Fibroblast of upper back skin (primary cell): ENCODE measurements at places on chromosomes 7 and 10.

DNA sequence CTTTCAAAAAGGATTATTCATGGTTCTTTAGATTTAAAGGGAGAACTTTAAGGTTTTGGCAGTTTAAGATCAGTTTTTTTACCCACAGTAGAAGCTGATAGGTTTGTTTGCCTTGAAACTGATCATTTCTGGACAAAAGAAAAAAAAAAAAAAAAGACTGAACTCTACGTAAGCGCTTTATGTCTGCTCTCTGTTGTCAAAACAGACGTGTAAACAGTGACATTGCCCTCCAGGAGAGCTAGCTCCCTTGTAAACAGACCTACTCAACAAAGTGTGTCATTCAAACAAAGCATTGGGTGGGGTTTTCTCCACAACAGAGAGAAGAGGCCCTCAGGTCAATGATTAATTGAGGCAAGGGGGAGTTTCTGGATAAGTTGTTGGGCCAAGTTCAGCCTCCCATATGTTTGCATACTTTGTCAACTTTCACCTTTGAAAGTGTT is 568.1 kb upstream of the LRRN3 start:
- DNase-seq, result no peak

GRCh38 chr7:93014410-93014809 is 103.4 kb downstream of the SAMD9 start:
- DNase-seq, result no peak

GRCh38 chr7:107180378-107180777 is 11.6 kb downstream of the HBP1 start:
- peak; percentile 87 for DNase-seq

DNA sequence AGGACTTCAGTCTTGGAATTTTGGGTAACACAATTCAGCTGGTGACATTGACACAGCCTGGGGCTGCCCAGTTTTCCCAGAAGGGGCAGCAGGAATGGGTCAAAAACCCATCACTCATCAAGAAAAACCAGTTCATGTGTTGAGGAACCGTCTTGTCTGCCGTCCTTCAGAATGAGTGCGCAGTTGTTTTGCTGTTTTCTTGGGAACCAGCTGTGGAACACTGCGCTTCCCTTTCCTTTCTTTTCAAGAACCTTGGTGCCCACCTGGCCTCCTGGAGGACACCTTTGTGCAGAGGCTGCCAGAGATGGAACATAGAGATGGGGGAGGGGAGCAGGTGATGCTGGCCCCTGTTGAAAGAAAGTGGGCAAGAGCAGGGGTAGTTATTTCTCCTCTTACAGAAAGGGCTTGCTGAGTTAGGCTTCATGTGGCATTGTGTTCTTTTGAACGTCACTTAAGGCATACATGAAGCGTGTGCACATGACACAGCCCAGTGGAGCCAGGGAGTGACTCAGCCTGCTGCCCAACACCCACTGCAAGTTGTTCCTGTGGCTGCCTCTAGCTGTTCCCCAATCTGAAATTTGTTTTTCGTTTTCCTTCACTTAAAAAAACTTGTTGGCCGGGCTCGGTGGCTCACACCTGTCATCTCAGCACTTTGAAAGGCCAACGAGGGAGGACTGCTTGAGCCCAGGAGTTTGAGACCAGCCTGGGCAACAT is 87.4 kb upstream of the TNS3 start:
- DNase-seq, result peak; percentile 87

DNA sequence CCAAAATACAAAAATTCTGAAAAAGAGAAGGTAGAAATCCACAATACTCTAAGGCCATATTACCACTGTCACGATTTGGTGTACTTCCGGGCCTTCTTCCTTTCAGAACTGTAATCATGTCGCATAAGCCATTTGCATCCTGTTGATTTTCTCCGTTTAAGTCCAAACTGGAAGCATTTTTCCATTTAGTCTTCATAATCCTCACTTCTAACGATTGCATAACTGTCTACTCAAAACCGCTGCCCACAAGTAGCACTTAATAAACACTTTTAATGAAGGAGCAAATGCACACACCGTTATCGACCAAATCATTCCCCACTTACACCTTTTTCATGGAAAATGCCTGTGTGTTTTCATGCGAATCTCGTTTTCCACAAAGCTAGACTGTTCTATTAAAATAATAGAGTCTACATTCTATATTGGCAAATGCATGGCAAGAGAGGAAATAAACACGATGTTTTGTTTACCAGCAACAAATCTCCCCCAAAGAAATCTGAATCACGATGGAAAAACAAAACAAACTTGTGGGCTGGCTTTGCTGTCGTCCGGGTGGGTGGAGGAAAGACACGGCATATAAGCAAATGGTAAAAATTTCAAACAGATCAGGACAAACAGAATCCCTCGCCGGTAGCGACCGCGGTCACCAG is 1.0 kb downstream of the ATE1 start:
- DNase-seq, result peak; percentile 1

GRCh38 chr10:3714531-3714930 is 70.5 kb downstream of the KLF6 start:
- peak; percentile 45 for DNase-seq

DNA sequence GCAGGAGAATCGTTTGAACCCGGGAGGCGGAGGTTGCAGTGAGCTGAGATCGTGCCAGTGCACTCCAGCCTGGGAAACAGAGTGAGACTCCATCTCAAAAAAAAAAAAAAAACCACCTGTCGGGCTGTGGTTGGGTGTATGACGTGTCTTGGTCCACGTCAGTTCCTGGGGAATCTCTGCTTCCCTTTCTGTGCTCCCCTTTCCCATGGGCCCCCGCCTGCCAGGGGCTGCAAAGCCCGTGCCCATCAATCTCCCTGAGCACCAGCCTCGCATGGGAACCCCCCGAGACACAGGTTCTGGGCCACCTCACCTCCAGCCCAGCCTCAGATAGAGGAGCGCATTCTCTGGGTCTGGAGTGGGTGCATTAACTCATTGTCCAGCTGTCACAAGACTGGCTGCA is 2.3 kb upstream of the SH2B2 start:
- no peak for DNase-seq

DNA sequence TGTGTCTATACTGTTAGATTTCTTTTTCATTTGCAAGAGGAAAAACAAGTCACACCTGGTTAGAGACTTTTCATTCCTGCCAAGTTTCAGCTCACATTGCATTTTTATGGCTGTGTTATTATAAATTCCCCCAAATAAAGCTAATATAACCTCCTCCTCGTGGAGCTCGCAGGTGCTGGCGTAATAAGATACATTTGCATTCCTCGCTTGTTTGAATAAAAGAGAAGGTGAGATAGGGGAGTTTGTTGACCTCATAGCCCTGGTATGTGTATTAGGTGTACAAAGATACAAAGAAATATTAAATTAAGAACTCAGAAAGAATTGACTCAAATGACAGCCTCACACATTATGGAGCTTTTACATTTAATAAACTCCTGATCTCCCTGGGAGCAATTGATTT is 257.7 kb upstream of the SP8 start:
- DNase-seq, result no peak
